ENCODE measurements at places on chromosomes 6 and 20. TPM values are rescaled to one million over a fixed set of nuclear protein-coding genes. Genes with fewer than 3 reads are reported as not detected.

DNA sequence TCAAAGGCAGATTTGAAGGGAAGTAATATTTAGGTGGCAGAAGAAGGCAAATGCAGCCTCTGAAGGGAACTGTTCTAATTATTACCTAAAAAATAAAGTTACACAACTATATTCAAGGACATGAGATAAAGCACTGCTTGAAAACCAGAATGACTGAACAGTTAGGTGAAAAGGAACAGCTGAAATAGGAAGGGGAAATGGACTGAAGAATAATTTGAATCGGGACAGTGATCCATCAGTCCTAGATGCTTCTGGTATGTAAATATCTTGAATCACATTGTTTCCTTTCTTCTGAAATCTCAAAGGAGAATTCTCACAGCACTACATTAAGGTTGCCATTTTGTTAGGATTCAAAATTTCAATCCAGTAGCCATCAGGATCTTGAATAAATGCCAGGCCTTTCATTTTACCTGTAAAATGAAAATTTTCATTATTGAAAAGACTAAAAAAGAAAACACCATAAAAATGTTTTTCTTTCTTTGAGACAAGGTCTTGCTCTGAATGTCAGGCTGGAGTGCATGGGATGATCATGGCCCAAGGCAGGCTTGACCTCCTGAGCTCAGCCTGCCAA is 25.9 kb downstream of the GLO1 start:
- no peak for DNase-seq

CALHM5 gene
- total RNA-seq = 0.09 TPM

DNA sequence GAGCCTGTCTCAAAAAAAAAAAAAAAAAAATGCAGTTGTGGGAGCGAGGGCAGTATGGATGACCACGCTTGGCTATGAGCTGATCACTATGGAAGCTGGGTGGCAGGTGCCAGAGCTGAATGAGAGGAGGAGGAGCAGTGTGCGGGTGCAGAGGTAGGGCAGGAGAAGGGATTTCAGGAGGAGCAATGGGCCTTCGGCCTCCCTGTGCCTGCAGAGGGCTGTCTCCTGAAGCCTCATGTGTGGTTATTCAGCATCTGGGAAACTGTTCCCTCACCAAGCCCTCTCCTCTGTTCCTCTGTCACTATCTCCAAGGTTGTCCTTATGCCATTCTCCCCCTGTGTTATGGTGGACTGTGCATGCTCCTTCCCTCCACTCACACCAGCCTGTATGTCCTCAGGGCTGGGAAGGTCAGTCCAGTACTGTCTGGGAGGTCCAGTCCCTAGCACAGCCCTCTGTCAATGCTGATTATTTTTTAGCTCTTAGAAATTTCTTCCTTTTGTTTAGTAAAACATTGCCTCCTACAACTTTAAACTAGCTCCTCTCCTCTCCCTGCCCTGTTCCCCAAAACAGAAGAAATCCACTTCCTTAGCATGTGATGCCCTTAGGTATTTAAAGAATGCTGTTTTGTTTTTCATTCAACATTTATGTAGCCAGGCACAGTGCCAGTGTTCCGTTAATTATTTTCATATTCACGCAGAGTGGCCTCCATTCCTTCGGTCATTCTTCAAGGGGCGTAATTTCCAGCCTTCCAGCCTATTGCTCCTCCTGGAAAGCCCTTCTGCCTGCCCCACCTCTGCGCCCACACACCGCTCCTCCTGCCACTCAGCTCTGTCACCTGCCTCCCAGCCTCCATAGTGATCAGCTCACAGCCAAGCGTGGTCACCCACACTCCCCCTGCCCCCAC is 48.9 kb downstream of the CNBD2 start:
- DNase-seq = no peak

GRCh38 chr6:14641423-14642135 is 524.0 kb downstream of the CD83 start:
- no peak for DNase-seq

- no peak for DNase-seq
Observed at GRCh38 chr20:36298061-36298460, 8.1 kb upstream of the DLGAP4 start.

PLAGL1 gene
- total RNA-seq = 28.1 TPM

- no peak for DNase-seq
Observed at GRCh38 chr6:71608646-71609045, 277.7 kb upstream of the RIMS1 start.

- no peak for DNase-seq
Observed at GRCh38 chr6:106147476-106147875, 61.3 kb downstream of the PRDM1 start.

GRCh38 chr20:46112430-46113112 is 5.5 kb upstream of the CD40 start:
- DNase-seq = no peak

DNA sequence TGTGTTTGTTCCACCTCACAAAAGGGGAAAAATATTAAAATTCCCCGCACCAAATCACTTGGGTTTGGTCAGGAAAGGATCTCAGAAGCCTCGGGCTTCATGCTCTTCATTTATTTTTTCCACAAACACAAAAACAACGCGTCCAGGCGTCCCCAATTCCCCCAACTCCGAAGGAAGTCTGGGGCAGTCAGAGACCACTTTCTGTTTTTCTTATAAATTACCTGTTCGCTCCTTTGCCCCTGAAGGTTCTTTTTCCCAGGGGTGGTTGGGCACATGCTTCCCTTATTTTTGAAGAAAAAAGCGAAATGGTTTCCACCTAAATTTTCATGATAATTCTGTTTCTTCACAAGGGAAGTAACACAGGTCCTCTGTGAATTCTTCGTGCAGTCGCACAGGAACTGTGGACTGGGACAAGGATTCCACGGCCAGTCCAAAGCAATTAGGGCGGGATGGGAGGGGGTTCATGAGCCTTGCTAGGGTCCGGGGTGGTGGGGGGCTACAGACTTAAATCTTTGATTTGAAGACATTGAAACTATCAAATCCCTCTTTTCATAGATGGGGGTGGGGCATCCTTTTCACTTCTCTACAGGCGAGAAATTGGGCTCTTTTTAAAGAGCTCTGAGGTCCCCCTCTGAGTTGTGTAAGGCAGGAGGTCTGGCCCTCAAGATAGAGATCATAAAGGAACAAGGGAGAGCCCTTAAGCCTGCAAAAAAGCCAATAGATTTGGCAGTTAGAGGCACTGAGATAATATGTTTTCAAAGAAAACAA is 30.5 kb upstream of the HFE start:
- no peak for DNase-seq

GRCh38 chr6:134436281-134436815 is 118.4 kb upstream of the SGK1 start:
- DNase-seq = no peak

DNA sequence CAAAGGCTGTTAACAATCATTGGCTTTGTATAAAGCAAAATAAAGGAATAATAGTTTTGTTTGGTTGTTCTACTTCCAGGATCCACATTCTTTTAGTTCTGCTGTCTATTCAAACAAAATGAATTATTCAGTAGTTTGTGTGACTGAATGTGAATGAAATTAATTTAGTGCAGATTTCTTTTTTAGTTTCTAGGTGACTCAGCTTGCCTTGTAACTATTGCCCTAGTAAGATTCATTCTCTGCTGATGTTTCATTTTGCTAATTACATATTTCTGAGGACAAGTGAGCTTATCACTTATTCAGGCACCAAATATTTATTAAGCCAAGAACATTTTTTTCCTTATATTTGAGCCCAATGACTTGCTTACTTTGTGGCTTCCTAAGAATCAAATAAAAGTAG is 46.5 kb upstream of the RIPOR2 start:
- no peak for DNase-seq

GRCh38 chr6:161744211-161745067 is 470.6 kb upstream of the AGPAT4 start:
- DNase-seq = no peak

UTRN gene
- total RNA-seq = 263 TPM

- no peak for DNase-seq
Observed at GRCh38 chr6:104548297-104548696, 311.4 kb downstream of the HACE1 start.

GRCh38 chr6:168683621-168684020 is 242.6 kb downstream of the SMOC2 start:
- no peak for DNase-seq

GABBR1 gene
- 127 TPM for total RNA-seq

- no peak for DNase-seq
Observed at GRCh38 chr6:106469882-106470281, 109.4 kb downstream of the CRYBG1 start.

GRCh38 chr6:113995634-113996033 is 24.7 kb upstream of the HDAC2 start:
- DNase-seq = no peak

DNA sequence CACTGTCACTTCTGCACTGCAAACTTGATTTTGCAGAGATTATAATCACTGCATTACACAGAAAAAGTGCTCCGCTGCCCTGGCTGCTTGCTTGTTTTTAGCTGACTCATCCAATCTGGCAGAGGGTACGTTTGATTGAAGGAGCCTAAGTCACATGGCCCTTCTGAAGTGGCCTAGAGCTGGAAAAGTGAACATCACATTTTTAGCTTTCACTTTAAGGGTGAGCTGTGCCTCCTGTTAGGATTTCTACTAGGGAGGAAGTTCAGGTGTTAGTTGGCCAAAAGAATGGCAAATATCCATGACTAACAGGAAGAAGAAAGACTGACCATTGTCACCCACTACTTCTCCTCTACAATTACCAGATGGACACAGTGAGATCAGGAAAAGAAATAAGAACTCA is 889.1 kb upstream of the MAP3K7 start:
- DNase-seq = no peak

DNA sequence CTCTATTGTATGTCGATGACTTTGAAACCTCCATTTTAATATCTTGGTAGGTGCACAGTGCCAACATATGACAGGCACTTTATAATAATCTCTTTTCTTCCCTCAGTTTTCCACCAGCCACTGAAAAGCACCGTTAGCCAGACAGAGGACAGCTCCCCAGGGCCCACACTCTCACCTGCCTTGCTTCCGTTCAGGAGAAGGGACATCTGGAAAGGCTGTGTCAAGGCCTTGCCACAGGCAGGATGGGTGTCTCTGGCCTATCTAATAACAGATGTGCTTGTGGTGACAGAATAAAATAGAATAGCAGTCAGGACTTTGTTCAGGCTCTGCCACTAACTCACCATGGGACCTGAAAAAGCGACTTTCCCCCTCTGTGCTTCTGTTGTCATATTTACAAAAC is 75.5 kb upstream of the CCDC167 start:
- no peak for DNase-seq
